PC-9 (cell line): ENCODE measurements at places on chromosomes 4 and X. TPM values are rescaled to one million over a fixed set of nuclear protein-coding genes. Genes with fewer than 3 reads are reported as not detected.

DNA sequence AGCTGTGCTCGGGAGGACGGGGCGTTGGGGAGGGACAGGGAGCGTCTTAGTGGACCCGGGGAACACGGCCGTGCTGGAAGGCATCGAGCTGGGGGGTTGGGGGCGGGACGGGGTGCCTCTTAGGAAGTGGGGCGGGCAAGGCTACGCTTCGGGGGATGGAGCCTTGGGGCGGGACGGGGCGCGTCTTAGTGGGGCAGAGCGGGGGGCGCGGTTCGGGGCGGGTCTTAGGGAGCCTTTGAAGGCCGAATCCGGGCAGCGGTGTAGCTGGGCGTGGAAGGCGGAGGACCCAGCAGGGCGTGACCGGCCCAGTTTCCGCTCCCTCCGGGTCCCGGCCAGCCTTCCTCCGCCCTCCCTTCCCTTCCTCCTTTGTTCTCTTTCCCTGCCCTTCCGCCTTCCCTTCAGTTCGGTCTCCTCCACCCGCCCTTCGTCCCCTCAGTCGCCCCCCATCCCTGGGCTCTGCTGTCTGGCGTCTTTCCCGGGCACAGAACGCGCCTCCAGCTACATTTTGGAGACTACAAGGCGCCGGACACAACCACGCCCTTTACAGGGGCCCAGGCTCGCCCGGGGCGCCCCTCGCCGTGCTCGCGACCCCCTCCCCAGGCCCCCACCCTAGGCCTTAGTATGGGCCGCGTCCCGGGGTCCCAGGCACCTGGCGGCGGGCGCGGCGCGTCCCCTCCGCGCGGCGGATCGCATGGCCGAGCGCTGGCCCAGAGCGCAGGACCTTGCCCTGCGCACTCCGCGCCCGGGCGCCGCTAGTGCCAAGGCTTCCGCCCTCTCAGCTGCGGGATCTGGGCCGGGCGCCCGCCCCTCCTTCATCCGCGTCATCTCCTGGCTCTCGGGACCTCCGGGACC lies at the start of gene ARSD:
TSS of gene ARSD (minus strand) at position 757 of the 852 bp plus-strand sequence. CDS start at position 693, 64 bp downstream.
- no peak for DNase-seq

DNA sequence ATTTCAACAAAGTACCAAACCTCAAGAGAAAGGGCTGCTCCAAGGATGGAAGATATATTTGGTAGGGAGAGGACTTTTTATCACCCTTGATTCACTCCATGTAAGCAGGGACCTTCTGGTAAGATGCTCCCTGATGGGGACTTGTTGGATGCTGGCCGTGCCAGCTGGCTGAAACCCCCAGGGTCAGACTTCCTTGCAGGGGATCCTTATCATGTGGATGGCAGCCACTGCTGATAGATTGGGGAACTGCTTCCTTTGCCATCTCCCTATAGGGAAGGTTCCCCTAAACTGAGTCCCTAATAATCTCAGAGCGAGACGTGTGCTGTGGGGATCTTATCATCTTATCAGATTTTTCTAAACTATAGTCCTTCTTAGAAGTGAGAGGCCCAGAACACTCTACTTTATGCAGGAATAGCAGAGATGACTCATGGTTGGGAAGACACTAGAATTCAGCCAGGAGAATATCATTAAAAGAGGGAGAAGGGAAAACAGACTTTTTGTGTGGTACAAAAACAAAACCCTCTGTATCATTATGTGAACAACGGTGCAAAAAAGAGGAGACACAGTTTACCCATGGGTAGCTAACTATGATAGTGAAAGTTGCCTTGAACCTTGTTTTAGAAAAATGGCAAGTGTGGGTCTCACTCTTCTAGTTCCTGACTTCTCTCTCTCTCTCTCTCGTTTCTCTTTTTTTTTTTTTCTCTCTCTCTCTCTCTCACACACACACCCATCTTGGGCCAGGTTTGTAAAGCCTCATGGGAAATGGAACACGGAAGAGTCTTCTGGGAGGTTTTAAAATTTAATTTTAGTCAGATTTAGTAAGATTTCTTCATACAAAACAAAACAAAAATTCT lies 16.1 kb downstream of the RHOH start:
- DNase-seq, result no peak

GRCh38 chrX:119406776-119407175 lies 7.6 kb downstream of the SLC25A43 start:
- no peak for DNase-seq

GRCh38 chr4:41934514-41934900 lies 722 bp upstream of the TMEM33 start:
- no peak for DNase-seq

DNA sequence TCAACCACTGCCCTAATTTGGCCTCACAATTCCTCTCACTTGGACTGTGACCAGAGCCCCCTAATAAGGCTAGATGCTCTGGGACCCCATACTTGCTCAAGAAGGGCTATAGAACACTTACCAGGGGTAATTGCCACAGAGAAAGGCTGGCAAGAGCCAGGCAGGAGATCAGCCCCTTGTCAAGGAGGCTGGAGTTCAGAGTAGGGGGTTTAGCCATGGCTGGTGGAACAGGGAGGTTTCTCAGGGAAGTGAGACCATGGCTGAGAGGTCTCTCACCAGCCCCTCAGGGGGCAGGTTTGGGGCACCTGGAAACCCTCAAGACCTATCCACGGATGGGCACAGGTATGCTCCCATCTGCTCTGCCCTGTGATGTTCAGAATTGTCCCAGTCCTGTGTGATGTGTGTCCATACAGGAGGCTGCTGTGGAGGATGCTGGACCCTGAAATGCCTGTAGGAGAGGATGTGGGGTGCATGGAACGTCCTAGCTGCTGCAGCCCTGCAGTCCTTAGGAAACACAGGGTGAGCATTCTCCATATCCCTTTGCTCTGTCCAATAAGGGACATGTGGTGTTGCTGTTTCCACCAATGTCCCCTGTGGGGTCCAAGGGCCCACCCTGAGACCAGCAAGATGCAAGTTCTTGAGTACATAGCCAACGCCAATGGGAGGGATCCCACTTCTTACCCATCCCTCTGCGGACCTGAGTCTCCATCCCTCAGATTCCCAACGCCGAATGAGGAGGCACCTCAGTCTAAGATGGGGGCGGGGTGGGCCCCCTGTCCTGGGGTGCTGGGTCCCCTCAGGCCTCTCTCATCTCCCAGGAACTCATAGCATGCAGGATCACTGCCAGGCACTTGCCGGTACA lies 16.4 kb upstream of the HSFX1 start:
- DNase-seq, result no peak

GRCh38 chr4:155299103-155299502 lies 77.7 kb downstream of the MAP9 start:
- DNase-seq, result no peak

GRCh38 chrX:96453139-96453538 lies 231.5 kb upstream of the DIAPH2 start:
- DNase-seq, result no peak

- DNase-seq, result no peak
These were observed 8.1 kb downstream of the ETDB start for GRCh38 chrX:135112096-135112729.

- DNase-seq, result peak; percentile 42
These were observed 213.4 kb upstream of the S100G start for GRCh38 chrX:16436348-16437188.

DNA sequence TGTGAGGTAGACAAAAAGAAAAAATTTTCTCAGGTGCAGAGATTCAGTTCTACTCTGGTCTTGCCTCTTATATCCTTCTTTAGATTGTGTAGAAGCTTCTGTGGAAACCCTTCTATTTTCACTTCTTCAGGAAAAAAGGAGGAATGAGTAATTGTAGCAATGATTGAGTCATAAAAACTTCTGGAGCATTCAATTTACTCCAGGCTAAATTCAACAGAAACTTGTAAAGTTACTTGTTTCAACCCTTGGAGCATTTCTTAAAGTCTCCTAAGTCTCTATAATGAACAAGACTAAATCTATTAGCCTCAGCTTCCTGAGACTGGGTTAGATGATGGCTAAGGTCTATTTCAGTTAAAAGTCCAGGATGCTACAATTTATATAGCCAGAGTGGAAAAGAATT lies 29.9 kb downstream of the BOD1L1 start:
- DNase-seq, result no peak

DNA sequence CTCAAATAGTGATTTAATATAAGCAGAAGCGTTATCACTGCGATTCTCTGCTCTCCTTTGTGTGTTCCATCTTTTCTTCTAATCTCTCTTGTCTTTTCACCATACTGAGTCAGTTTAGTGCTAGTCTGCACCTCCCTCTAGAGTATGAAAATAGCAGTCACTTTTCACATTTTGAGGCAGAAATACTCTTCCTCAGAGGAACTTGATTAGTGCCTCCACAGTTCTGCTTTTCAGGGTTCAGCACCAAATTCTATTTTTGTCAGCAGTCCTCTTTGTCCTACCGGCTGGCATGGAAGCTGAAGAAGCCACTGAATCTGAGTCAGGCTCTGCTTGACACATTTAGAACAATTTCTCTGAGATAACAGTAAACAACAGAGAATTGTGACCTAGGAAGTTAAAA lies 49.7 kb upstream of the ANKRD17 start:
- DNase-seq, result no peak

- no peak for DNase-seq
These were observed 84.2 kb upstream of the NRK start for GRCh38 chrX:105738162-105738561.

DNA sequence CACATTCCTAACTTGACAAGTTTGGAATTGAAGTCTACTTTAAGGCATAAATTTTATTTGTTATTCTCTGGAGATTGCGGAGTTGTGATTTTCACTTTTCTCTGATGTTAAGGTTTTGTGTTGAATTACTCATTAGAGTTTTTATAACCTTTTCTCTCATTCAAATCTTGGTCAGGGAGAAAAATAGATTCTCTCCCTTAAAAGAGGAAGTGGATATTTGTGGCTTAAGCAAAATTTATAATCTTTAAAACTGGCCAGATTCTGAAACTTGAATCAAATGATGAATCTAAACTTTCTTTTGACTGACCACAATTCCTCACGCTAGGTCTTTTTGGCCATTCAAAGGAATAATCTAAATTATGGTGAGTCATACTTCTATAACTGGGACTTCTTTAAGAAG lies 361.4 kb downstream of the TEX13C start:
- DNase-seq, result no peak

DNA sequence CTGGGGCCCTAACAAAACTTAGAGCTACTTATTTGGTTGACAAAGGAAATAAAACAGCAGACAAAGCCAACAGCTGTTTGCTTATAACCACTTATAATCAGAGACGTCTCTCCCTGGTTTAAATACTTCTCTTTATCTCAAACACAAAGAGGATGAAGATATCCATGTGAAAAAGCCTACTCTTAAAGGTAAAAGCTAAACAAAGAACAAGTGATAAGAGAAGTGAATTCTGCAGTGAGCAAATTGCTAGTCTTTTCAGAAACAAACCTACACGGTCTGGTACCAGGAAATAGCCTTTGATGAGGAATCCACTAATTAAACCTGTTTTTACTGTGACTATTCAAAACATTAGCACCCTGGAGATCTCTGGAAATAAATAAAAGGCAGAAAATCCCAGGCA lies 46.7 kb downstream of the GRIA3 start:
- DNase-seq, result no peak

- no peak for DNase-seq
These were observed 132.7 kb downstream of the THOC2 start for GRCh38 chrX:123600181-123600580.

DNA sequence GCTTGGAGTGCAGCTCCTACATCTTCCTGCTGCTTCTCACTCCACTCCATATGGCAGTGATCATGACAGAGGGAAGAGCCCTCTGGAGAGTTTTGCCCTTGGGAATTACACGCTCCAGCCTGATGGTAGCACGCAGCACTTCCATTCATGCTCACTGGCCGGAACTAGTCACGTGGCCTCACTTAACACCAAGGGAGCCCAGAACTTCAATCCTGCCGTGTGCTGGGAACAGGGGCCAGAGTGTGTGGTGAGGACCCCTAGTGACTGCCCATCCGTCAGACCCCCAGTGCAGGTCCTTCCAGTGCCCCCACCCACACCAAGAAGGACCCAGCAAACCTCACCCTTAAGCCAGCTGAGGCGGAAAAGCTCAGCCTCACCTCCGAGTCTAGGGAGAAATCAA lies 230.7 kb downstream of the EVC2 start:
- DNase-seq, result no peak

GRCh38 chr4:5958199-5958735 lies 60.0 kb downstream of the C4orf50 start:
- DNase-seq, result no peak

- DNase-seq, result no peak
These were observed 51.1 kb downstream of the MSN start for GRCh38 chrX:65718538-65718937.

GRCh38 chrX:136191171-136191570 lies 43.8 kb downstream of the FHL1 start:
- DNase-seq, result no peak

DNA sequence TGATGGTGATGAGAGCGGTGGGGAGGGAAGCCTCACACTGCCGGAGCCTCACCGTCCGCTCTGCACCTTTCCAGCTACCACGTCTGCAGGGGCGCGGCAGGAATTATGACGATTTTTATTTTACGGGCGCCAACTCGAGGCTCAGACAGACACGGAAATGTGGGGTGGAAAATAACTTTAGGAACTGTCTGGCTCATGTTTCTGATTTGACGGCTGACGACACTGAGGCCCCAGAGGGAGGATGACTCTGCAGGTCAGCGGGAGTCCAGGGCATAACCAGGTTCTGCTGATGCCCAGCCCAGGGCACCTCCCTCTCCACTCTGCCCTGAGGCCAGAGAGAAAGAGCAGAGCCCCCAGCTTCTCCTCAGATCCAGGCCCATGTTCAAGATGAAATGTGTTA lies 43.9 kb downstream of the C4orf50 start:
- DNase-seq, result no peak

DNA sequence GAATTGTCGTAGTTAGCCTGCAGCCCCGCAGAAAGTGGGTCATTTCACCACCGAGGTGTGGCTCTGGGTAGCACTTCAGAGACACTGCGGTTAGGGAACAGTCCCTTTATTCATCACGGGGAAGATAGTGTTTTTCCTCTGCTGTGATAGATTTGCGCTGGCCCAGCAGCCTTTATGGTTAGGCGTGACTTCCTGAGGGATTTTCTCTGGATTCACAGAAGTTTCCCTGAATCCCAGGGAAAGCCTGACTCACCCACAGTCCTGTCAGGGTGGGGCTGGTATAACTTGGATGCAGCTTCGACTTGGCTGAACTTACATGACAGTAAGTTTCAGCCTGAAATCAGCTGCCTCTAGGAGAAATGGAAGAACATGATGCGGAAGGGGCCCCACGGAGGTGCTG lies 196.3 kb upstream of the HHIP start:
- DNase-seq, result no peak

- DNase-seq, result no peak
These were observed 995.3 kb upstream of the GRIA3 start for GRCh38 chrX:122188751-122189150.

- DNase-seq, result no peak
These were observed 30.9 kb upstream of the CDKN2AIP start for GRCh38 chr4:183413234-183414200.

Gene MAML3
- 10.5 and 15.2 TPM in 2 replicates for total RNA-seq

Gene TIGD4
- 0.35 and 0.70 TPM in 2 replicates for total RNA-seq

Gene OPN1MW
- total RNA-seq, result not detected in 2 replicates

Gene RAB9B
- not detected in 2 replicates for total RNA-seq

Gene FGFBP1
- 11.1 and 30.8 TPM in 2 replicates for total RNA-seq

Gene UNC5C
- total RNA-seq, result not detected in 2 replicates
